ENCODE measurements at places on chromosomes 2 and 18.

GRCh38 chr2:106117882-106118684 is 76.0 kb downstream of the UXS1 start:
- no peak for DNase-seq

DNA sequence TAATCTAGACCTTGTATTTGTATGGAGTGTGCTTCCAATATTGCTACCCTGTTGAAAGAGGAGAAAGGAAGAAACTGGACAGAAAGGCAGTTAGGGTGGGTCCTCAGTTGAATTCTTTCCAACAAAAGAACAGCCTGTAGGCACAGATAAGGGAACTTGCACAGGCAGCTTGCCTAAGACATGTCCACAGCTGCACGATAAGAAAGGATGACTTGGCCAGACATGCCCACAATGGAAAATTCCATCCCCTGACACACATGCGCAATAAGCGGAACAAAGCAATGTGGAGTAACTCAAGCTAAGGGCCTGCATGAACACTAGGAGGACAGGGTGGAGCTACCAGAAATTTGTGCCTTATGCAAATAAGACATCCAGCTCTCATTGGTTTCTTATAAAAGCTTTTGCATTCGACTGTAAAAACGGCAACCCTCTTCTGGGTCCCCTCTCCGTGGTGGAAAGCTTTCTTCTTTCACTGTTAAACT is 1084.7 kb upstream of the NXPH2 start:
- DNase-seq = no peak

DNA sequence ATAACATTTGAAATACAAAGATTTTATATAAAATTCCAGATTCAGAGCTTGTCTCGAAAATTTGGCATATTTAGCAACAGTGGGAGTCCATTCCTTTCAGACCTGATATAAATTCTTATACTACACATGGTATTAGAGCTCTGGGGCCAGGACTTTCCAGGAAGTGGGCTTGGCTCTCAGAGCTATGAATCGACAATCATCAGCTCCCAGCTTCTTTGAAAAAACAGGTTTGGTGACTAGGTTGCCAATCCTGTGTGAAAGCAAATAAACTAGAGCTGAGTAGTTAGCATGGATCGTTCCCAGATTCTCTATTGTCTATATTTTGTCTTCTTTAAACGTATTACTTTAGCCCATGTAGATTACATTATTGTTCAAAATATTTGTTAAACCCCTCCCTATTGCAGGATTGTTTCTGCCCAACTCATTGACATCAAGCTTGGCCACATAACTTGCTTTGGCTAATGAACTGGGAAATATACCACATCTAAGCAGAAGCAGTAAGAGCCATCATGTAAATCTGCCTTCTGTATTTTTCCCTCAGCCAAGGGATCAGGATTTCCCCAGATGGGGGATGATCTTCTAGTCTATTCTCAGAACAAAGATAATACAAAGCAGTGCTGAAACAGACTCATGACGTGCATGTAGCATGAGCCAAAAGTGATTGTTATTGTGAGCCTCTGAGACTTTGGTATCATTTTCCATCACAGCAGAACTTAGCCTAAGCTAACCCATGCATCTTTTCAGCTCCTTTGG is 105.4 kb downstream of the KCNH7 start:
- DNase-seq = no peak

- DNase-seq = no peak
Measured at GRCh38 chr2:10326707-10327594, 24.2 kb downstream of the HPCAL1 start.

GRCh38 chr2:64958556-64958955 is 30.6 kb upstream of the SLC1A4 start:
- DNase-seq = no peak

GRCh38 chr18:54958704-54959625 is at the start of gene CCDC68:
CCDC68 (minus strand) TSS chr18:54959461; CDS start chr18:54942791, 16,670 bp downstream.
- DNase-seq = no peak

DNA sequence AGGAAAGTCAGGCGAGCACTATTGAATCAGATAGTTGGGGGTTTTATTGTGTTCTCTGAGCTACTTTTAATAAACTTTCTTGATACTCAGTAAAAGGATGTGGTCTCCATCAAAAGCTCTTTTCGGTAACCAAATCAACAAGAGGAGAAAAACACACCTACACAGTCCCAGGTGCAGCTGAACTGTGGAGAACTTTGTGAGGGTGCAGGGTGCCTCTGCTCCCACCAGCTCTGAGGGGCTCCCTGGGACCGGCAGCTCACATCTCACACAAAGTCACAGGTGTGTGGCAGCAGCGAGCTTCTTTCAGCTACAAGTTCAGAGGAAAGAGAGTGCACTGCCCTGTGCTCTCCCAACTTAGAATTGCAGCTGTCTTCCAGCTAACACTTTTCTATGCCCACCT is 650.4 kb downstream of the RNF144A start:
- DNase-seq = no peak
